ENCODE measurements at places on chromosomes 5 and 9.

GRCh38 chr5:133325864-133326263 lies 274.1 kb downstream of the HSPA4 start:
- no peak for DNase-seq

- no peak for DNase-seq
These were observed 26.2 kb downstream of the SLC35A4 start for GRCh38 chr5:140590861-140591260.

DNA sequence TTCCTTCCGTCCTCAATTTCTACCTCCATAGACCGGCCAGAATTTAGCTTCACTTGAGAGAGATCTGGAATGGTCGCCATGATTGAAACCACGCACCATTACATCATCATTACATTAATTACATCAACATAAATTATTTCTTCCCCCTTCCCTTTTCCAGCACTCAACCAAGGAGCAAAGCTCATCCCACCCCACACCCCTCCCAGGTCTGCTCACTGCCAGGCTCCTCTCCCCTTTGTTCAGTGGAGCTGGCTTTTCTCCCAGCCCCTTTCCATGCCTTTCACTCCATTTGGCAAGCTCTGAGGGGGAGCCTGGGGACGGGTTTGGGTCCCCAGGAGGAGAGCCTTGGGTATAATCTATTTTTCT lies 8.4 kb downstream of the RACK1 start:
- no peak for DNase-seq

GRCh38 chr5:35026280-35026840 lies 21.4 kb downstream of the AGXT2 start:
- DNase-seq = no peak

DNA sequence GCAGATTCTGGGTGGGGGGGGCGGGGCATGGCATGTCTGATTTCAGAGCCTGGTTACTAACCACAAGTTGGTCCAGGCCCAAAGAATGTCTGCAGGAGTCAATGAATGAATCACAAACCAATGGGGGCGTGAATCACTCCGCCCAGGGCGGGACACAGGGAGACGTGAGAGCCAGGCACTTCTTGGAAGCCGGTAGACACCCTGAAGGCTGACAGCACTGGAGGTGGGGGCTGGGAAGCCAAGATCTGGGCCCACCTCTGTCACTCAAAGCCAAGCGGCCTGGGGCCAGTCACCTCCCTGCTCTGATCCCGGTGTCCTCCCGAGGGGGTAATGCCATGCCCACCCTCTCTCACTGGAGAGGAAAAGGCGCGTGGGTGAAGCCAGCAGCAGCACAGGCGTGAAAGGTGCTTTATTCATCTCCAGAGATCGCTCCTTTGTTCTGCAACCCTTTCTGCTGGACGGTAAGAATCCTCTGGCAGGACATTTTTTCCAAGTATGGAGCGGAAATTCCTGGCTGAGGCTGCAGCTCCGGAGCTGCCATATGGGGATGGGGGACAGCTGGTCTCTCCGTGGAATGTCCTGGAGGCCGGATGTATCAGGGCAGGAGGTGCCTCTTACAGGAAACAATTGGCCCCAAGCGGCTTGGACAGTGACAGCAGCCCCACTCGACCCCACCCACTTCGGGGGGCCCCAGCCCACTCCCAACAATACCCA lies 85.0 kb downstream of the STK10 start:
- peak; percentile 50 for DNase-seq

GRCh38 chr5:88689668-88690408 lies 193.1 kb downstream of the MEF2C start:
- peak; percentile 52 for DNase-seq

Data from H9 (cell line).